ENCODE measurements at places on chromosomes 3 and 15. TPM values are rescaled to one million over a fixed set of nuclear protein-coding genes. Genes with fewer than 3 reads are reported as not detected.

EFHB gene
- 1.7 TPM for total RNA-seq

CA12 gene
- 8.9 TPM for total RNA-seq

SPTSSB gene
- total RNA-seq: 4.4 TPM

ZNF592 gene
- total RNA-seq: 15.6 TPM

STAC gene
- 32.6 TPM for total RNA-seq

TGM4 gene
- not detected for total RNA-seq

ACP3 gene
- 8.3 TPM for total RNA-seq

CSTA gene
- 17.0 TPM for total RNA-seq

RAB6B gene
- 5.8 TPM for total RNA-seq

SLC12A6 gene
- total RNA-seq: 28.1 TPM

THBS1 gene
- 184 TPM for total RNA-seq

ANKRD63 gene
- total RNA-seq: 2.4 TPM

PLA2G4E gene
- total RNA-seq: 1.9 TPM

CKMT1B gene
- total RNA-seq: 4.3 TPM

LMLN gene
- 9.2 TPM for total RNA-seq

ZNF80 gene
- not detected for total RNA-seq

CACNA2D2 gene
- 4.3 TPM for total RNA-seq

ETV5 gene
- 26.1 TPM for total RNA-seq

GASK1A gene
- total RNA-seq: 11.2 TPM

CPB1 gene
- total RNA-seq: not detected

CCDC54 gene
- not detected for total RNA-seq

PIGBOS1 gene
- 8.6 TPM for total RNA-seq

DUOX1 gene
- total RNA-seq: 32.5 TPM

CACNA2D3 gene
- 2.5 TPM for total RNA-seq

CPNE9 gene
- total RNA-seq: not detected

OR5K4 gene
- total RNA-seq: not detected

CAMK2N2 gene
- not detected for total RNA-seq

Data from tongue (tissue), 3 donors.